ENCODE measurements at places on chromosomes 11 and 22.
A peak's percentile ranks its signal among the peaks of the same experiment; 100 is the strongest.

DNA sequence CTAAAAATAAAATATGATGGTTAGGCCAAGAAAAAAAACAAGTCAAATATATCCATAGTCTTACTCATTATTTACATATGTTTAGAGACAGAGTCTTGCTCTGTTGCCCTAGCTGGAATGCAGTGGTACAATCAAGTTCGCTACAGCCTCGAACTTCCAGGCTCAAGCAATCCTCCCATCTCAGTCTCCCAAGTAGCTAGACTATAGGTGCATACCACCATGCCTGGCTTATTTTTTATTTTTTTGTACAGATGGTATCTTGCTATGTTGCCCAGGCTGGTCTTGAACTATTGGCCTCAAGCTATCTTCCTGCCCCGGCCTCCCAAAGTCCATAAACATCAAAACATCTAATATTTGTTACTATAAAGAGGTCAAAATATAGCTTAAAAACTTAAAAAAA lies 36.1 kb downstream of the C2CD3 start:
- DNase-seq, result no peak

DNA sequence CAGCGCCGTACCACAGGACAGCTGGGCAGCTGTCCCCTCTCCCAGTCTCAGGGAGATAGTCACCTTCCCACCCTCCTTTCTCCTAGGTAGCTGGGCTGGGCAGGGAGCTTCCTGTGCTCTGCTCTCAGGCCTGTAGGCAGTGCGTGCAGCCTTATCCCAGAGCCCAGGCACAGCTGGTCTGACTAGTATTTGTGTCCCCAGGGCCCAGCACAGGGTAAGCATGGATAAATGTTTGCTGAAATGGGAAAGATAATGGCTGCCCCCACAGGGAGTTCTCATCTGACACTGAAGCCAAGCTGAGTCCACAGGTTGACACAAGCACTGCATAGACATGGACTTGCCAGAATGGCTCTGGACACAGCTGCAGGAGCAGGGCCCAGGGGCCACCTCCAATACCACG lies 9.8 kb downstream of the SLC15A3 start:
- no peak for DNase-seq

- DNase-seq, result no peak
These were observed 644.4 kb downstream of the TBC1D22A start for GRCh38 chr22:47406896-47407295.

DNA sequence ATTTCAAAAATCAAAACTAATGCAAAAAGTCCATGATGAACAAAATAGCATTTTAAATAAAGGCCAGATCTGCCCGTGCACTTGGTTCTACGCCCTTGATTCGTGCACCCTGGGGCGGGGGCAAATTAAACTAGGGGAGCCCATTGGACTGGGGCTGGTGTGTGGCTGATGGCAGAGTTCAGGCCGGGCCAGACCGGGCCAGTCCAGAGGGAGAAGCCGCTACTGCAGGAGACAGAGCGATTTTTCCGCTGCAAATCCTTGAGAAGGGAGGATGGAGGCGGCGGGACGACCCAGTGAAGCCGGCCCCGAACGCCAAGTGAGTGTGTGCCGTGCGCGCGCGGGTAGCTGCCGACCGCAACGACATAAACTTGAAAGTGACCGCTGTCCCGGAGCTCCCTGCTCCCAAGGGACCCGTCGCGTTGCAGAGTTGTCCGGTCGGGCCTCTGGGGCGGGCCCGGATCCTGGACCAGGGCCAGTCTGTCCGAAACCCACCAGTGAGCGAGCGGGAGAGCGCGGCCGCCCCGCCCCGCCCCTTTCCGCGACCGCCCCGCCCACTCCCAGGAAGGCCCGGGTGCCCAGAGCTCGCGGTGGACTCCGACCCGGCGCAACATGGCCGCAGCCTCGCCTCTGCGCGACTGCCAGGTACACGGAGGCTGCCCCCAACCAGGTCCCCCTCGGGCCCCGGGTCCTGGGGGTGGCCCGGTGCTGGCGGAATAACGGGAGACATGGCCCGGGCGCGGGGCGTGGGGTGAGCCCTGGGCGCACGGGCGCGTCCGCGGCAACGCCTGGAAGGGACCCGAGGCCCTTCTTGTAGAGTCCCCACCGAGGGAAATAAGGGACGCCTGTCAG lies at the start of gene TTC38:
TTC38 (plus strand) TSS at position 578 of the 849 bp plus-strand sequence; CDS start at position 610, 32 bp downstream.
- peak; percentile 94 for DNase-seq

- DNase-seq, result no peak
These were observed 30.4 kb downstream of the LDHAL6A start for GRCh38 chr11:18485913-18486528.

- DNase-seq, result no peak
These were observed 65.5 kb downstream of the GRIK4 start for GRCh38 chr11:120577041-120577440.

DNA sequence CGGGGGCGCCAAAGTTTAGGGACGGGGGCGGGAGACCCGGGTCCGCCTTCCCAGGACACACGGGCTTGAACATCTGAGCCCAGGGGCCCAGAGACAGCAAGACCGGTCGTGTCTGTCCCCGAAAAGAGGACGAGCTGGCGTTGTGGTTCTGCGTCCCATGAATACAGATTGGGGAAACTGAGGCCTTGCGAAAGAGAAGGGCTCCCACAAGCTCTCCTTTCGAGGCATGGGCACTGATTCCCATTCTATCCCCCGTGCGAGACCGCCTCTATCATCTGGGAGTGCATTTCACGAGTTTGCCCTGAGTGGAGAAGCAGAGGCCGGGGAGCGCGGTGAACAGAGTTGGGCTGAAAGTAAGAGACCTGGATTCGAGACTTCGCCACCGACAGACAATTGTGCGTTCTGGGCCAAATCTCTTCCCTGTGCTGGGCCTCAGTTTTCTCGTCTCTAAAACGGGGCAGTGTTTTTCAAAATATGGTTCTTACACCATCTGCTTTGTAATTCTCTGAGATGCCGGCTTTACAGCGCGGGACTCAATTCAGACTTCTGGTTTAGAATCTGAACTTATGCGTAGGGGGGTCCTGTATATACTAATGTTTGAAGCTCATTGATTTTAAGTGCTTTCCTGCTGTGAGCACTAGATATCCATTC lies 471 bp downstream of the RNF185 start:
- DNase-seq, result peak; percentile 29

- peak; percentile 32 for DNase-seq
These were observed 773 bp upstream of the PATL1 start for GRCh38 chr11:59669611-59670009.

DNA sequence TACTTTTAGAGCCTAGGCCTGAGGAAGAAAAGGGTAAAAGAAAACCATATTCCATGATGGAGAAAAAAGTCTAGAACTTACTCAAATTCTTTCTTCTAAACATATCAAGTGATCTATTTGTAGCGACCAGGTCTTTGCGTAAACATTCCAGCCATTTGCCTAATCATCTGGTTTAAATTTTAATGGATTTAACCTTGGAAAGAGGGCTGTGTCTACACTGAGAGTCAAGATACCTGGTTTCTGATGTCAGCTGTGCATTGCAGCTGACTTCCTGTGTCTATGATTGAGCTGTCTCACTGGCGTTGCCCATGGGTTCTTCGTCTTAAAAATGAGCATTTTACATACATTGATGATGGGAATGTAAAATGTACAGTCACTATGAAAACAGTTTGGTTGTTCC lies 10.0 kb upstream of the TMEM123 start:
- no peak for DNase-seq

GRCh38 chr22:36461665-36462649 lies 19.5 kb downstream of the TXN2 start:
- DNase-seq, result peak; percentile 80

DNA sequence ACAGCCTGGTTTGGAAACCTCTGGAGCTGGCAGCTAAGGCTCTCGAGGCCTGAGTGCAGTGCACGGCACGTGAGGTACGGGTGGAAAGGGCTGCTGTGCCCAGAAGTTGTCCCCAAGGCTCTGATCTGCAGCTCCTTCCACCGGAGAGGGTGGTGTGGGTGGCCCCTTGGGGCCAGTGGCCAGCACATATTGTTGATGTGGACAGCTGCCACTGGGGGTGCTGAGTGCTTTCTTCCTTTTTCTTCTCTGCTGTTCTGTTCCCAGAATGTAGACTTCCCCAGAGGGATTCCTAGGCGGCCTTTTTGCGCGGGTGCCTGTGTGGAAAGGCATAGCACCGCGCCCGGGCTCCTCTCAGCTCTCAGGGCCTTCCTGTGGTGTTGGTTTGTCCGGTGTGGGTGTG lies 1476.5 kb downstream of the TBC1D22A start:
- no peak for DNase-seq

GRCh38 chr11:109971184-109971523 lies 122.0 kb upstream of the ZC3H12C start:
- peak; percentile 17 for DNase-seq

DNA sequence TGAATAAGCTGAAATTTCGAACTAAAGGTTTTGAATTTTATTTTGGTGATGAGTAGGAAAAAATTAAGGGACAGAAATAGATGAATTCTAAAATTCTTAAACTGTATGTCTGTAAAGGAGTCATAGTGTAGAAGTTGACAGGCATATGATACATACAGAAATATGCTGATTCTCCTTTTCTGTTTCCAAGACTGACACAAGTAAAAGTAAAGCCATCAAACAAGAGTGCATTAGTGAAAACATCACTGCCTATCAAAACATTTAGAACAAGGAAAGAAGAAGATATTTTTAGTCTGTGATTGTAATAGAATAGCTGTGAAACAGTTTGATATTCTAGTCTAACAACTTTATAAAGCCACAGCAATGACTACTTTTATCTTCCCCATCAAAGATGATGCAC lies 1318.0 kb upstream of the TENM4 start:
- DNase-seq, result no peak

- DNase-seq, result no peak
These were observed 10.1 kb downstream of the PATE2 start for GRCh38 chr11:125768336-125769046.

DNA sequence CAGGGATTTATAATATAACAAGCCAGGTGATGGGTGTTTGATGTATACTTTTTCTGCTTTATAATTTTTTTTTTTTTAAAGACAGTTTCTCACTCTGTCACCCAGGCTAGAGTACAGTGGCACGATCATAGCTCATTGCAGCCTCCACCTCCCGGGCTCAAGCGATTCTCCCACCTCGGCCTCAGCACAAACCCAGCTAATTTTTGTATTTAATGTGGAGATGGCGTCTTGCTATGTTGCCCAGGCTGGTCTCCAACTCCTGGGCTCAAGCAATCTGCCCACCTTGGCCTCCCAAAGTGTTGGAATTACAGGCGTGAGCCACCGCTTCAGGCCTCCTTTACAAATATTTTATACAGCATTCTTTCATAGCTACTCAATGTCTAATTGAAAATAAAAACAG lies 48.6 kb downstream of the MORC2 start:
- DNase-seq, result no peak

DNA sequence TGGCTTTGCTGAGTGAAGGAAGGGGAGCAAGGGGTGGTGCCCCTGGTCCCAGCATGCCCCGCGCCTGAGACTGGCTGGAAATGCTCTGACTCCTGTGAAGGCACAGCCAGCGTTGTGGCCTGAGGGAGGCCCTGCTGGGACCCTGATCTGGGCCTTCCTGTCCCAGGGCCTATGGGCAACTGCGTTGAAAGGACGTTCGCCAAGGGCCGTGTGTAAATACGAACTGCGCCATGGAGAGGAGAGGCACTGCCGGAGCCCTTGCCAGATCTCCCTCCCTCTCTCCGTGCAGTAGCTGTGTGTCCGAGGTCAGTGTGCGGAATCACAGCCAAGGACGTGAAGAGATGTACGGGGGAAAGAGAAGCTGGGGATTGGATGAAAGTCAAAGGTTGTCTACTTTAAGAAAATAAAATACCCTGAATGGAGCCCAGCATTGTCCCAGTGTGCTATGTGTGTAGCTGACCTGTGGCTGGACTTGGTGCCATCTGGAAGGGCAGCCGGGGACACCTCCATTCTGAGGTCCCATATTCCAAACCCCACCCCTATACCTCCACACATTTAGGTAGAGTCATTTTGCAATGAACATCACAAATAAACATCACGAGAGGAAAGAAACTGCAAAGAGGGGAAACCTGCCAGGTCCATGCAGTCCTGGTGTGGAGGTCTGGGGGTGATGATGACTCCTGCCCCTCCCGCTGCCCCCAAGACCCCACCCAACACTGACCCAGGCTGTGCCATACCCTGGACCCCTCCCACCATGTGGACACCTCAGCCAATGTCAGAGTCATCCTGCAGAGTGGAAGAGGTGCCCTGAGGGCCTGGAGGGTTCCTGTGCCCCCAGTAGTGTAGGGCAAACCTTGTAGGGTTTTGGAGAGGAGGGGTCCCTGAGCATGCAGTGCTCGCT lies 16.9 kb downstream of the RSPH14 start:
- no peak for DNase-seq

DNA sequence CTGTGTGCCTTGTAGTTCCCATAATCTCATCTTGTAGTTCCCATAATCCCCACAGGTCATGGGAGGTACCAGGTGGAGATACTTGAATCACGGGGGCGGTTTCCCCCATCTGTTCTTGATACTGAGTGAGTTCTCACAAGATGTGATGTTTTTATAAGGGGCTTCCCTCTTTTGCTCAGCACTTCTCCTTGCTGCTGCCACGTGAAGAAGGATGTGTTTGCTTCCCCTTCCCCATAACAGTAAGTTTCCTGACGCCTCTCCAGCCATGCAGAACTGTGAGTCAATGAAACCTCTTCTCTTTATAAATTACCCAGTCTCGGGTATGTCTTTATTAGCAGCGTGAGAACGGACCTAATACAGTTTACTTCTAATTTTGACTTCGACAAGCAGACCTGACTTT lies 14.0 kb upstream of the SMIM38 start:
- DNase-seq, result no peak

GRCh38 chr22:19080853-19081252 lies 41.4 kb downstream of the DGCR2 start:
- DNase-seq, result no peak

GRCh38 chr11:89119426-89119825 lies 53.6 kb upstream of the GRM5 start:
- DNase-seq, result no peak

DNA sequence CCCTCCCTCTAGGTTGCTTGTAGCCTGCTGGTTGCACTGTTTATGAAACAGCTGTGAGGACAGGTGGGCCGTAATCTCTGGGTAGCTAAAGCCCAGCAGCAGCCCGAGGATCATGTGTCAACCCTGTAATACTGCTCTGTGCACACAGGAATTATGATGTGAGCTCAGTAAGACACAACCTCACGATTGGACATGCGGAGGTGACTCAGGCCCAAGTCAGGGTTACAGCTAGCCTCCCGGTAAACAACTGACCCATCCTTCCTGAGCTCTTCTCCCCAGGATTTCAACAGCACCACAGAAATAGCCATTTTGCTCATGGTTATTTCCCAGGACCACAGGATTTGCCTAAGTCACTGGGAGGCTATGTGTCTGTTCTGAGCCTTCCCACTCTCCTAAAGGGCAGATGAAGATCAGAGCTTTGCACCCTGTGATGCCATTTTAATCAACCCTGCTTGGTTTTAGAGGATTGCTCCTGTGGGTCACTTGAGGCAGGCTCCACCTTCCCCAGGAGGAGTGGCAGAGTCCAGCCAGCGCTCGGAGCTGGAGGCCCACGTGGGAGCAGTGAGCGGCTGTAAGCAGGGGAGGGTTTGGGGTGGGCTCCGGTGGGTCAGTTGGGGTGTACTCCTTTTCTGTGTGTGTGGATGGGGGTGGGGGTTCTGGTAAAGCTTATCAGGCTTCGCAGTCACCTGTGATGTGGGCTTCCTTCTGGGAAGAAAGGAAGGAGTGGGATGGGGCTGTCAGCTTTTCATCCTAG lies at the start of gene AMPD3:
AMPD3 (plus strand) TSS at position 387 of the 754 bp plus-strand sequence. CDS start 6,256 bp downstream, outside the sequence.
- peak; percentile 91 for DNase-seq

Data from HTR-8/SVneo (cell line).